ENCODE measurements at places on chromosomes 5 and 9.

DNA sequence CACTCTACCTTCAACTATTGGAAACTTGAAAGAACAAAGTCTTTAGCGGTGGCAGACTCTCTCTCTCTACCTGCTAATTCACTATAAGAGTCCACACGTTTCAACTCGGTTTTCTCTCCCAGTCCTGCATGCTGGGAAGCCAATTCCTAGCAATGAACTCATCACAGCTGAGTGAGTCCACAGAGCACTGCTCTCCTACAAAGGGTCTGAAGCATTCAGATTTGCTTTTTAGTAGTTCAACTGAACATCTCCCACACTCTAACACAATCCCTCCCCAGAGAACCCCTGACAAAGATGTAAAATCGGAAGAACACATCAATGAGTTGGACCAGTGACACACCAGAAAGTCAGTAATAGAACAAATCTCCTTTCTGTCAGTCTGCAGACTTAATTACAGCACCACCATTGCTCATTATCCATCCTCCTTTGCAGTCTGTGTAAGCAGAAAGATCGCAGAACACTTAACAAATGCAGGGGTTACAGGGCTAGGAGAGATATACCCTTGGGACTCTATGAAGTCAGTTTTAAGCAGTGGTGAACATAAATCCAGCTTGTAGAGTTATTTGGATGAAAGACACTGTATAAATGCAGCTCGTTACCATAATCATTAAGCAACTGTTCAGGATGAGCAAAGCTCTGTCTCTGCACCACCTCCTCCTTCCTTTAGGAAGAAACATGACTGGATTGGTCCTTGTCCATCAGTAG is 353.4 kb upstream of the GRIA1 start:
- no peak for DNase-seq

DNA sequence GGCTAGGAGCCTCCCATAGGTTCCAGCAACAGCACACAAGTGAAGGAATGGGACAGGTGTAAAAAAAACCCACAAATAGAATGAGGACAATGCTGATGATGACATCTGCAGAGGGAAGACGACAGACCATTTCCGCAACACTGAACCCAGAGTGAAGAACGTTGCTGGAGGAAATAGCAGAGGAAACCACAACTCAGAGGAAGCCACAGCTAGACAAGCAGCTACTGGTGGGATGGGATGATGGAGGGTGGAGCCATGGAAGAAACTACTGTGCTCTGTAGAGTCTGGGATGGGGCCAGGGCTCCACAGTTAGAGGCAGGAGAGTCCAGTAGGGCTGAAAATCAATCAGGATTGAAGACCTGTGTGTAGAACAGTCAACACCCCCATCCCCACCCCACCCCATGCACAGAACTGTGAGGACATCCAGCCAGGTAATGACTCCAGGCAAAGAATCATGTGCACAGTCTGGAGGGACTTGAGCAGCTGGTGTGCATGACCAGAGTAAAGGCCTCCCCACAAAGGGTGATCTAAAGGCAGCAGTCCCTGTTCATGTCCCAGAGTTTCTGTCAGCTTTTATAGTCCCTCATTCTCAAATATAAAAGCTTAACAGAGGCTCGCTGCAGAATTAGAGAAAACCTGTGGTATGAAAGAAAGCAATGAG is 65.2 kb upstream of the SPIN1 start:
- DNase-seq: peak; percentile 71

GRCh38 chr5:115842089-115842935 is 577 bp downstream of the AP3S1 start:
- DNase-seq: peak; percentile 16

DNA sequence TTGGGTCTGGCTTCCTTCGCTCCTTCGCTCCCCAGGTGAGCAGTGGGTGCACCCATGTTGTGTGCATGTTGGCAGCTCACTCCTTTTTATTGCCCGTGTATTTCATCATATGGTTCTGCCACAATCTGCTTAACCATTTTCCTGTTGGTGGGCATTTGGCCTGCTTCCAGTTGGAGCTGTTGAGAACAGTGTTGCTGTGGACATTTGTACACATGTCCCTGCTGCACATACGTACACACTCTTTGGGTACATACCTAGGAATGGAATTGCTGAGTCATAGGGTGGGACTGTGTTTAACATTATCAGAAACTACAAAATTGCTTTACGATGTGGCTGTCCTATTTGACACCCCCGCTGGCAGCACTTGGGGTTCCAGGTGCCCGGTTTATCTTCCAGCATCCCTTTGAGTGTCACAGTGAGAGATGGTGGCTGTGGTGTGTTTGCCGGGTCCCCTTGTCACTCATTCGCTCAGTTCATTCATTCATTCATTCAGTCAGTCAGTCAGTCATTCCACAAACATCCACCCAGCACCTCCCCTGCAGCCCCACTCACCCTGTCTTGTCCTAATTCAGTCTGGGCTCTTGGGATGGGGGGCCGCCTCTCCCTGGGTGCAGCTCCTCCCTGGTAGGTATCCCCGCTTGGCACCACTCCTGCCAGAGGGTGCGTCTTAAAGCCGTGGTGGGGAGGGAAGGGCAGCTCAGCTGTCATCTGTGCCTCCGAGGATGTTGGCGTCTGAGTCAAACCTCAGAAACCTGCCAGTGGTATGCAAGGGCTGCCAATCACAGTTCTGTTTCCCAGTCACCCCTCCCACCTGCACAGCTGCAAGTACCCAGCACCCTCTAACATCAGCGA is 7.9 kb upstream of the FIBCD1 start:
- no peak for DNase-seq

DNA sequence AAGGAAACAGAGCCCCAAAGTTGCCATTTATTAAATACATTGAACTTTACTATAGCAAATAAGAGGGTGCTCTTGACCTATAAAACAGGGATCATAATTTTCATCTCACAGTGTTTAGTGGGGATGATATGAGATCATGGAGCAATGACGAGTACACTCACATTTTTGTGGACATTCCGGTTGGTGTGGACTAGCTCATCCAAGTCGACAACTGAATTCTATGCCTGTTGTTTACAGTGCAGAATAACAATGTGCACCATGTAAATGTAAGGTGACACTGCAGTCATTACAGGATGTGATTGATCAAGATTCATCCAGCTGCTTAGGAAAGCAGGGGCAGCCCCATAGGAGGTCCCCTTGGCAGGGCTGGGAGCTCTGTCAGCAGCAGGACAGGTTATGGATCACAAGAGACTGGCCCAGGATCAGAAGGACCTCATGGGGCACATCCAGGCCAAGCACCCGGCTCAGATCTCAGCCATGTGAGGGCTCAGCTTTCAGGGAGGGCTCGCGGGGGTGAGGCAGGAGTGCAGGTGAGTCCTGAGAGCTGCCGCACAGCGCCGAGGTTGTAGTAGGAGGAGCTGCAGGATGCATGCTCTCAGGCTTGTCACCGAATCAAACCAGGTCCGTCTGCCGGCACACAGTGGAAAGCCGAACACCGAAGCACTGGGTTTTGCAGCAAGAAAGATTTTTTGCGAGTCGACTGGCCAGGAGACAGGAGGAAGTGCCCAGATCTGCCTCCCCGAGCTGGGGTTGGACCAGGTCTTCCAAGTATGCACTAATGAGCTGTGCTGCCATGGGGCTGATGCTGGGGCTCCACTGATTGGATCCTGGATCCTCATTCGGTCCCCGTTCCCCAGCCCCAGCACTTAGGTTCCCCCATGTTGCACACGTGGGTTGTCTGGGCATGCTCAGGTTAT is 28.2 kb downstream of the MRPL36 start:
- DNase-seq: no peak

DNA sequence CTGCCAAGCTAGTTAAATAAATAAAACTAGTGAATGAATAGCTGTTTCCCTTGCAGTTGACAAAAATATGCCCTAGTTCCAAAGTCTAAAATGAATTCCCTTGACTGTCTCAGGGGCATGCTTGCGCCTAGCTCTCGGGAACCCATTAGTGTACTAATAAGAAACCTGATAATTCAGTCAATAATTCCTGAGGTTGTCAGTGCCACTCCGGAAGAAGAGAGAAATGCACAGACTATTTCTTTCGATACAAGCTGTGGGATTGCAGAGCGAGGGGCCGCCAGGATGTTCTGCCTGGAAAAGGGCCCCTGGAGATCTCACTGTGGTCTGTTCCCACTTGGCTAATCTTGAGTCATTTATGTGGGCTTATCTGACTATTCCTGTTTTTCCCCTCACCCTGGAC is 56.4 kb upstream of the LARP1 start:
- no peak for DNase-seq

- no peak for DNase-seq
Observed at GRCh38 chr5:2724031-2724581, 27.4 kb downstream of the IRX2 start.

GRCh38 chr9:130290291-130291181 is 25.0 kb downstream of the HMCN2 start:
- DNase-seq: no peak

GRCh38 chr5:175698401-175699115 is 40.7 kb downstream of the HRH2 start:
- no peak for DNase-seq

- no peak for DNase-seq
Observed at GRCh38 chr9:106600955-106601560, 261.9 kb upstream of the ZNF462 start.

- DNase-seq: no peak
Observed at GRCh38 chr5:171805746-171806145, 20.1 kb downstream of the SMIM23 start.

DNA sequence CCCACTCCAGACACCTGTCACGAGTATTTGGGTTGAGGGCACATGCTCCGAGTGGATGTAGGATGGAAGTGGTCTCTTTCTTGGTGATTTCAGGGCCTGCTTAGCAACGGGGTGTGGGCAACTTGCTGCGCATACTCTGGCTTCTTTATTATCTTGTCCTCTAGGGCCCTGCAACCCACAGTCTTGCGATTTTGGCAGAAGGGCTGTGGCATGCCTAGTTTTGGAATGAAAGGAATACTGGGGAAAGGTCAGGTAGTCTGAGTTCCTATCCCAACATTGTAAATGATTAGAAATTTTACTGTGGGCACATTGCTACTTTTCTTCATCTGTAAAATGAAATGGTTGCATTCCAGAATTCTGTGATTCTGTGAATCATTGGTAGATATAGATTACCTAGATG is 74.3 kb downstream of the ACTBL2 start:
- no peak for DNase-seq

Measured in CD4-positive, alpha-beta T cell treated with Interleukin-10 for 1 hour (primary cell).